ENCODE measurements at places on chromosomes 3 and 15.

GRCh38 chr3:133210656-133211055 lies 172.5 kb downstream of the TMEM108 start:
- no peak overlapping the region for H3K4me3 ChIP-seq
- DNase-seq, result no peak
- H3K27me3 ChIP-seq, result no peaks in the 10 kb centered on the region
- H3K4me1 ChIP-seq, result 0 out of 2 replicates have a peak, but pooled peaks cover 1% of the 10 kb centered on the region
- H3K36me3 ChIP-seq, result no peaks in the 10 kb centered on the region
- H3K27ac ChIP-seq, result no peak overlapping the region

- no peak for DNase-seq
- H3K36me3 ChIP-seq, result no peaks in the 10 kb centered on the region
- H3K4me1 ChIP-seq, result no peaks in the 10 kb centered on the region
These were observed 112.2 kb downstream of the CHL1 start for GRCh38 chr3:308597-309321.

GRCh38 chr15:87123676-87124382 lies 1044.2 kb downstream of the AGBL1 start:
- DNase-seq, result no peak
- H3K4me3 ChIP-seq, result no peak overlapping the region
- H3K27ac ChIP-seq, result no peak overlapping the region
- H3K27me3 ChIP-seq, result no peaks in the 10 kb centered on the region
- 0 out of 2 replicates have a peak, but pooled peaks cover 1% of the 10 kb centered on the region for H3K4me1 ChIP-seq

DNA sequence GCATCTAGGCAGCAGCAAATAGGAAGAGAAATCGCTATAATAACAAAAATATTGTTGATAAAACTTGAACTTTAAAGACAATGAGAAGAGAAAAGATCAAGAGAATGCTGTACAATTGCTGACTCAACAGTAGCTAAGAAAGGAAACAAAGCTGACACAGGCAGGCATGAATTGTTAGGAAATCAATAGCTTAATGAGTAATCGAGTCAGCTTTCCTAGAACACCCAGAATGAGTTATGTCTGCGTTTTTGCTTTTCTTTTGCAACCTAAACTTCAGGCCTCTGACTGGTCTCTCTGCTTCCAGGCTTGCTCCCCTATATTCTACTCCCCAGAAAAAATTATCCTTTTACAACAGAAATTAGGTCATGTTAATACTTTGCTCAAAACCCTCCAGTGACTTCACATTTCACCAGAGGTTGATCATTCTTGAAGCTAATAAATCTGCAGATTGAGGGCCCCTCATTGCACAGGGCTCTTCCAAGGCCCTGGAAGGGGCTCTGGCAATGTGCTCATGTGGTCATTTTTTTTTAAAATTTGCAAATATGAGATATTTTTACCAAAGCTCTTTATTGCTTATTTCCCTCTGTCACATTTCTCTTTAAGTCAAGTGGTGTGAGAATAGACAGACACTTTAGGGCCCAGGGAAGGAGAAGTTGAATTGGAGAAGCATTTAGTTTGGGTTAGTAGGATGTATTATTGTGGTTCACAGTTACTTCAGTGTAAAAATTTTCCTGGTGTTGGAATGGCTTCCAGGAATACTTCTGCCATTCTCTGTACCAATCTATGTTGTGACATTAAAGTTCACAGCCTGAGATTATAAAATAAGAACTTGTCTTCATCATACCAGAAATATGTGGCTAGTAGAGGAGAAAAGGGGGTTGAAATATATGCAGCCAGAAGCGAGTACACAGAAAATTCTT lies 116.3 kb downstream of the TMCO5A start:
- H3K4me3 ChIP-seq, result no peak overlapping the region
- H3K4me1 ChIP-seq, result no peaks in the 10 kb centered on the region
- H3K27me3 ChIP-seq, result no peaks in the 10 kb centered on the region
- H3K27ac ChIP-seq, result no peak overlapping the region
- H3K36me3 ChIP-seq, result no peaks in the 10 kb centered on the region

GRCh38 chr15:85730001-85730820 lies 64.5 kb downstream of the KLHL25 start:
- H3K4me1 ChIP-seq, result no peaks in the 10 kb centered on the region
- H3K36me3 ChIP-seq, result peaks cover 11% of the 10 kb centered on the region
- peak; percentile 52 for DNase-seq
- H3K27me3 ChIP-seq, result no peaks in the 10 kb centered on the region
- no peak overlapping the region for H3K4me3 ChIP-seq
- no peak overlapping the region for H3K27ac ChIP-seq

DNA sequence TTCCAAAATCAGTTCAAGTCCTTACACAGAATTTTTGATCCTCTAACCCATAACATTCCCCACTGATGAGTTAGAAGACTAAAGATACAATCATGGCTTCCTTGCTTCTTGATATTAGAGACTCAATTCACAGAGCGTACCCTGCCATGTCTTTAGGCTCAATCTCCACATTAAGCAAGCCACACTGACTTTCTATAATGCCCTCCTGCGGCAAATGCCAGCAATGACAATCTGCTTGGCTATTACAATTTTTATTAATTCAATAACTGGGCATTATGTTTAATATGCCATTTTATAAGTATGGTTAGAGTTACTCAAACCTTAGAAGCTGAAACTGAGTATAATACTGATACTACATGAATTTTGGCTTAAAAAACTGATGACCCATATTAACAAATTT lies 479.7 kb upstream of the NR2F2 start:
- no peaks in the 10 kb centered on the region for H3K36me3 ChIP-seq
- peaks cover 1% of the 10 kb centered on the region for H3K4me1 ChIP-seq
- H3K4me3 ChIP-seq, result no peak overlapping the region
- H3K27me3 ChIP-seq, result no peaks in the 10 kb centered on the region
- DNase-seq, result no peak

DNA sequence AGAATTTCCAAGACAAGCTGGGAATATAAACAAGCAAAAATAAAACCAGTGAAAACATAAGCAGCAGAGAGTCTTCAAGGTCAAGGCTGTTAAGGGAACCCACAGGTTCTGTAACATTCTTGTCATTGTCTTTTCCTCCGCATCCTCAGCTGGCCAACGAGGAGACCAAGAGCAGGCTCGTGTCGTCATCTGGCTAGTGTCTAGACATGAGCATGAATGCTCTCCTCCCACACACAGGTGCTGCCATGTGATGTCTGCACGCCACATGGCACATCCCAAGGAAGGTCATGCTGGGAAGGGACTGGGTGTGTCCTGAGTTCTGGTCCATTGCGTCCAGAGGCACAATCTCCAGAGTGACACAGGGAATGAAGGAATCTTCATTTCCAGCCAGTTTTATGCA lies 156.2 kb downstream of the POLR2M start:
- H3K4me1 ChIP-seq, result no peaks in the 10 kb centered on the region
- no peaks in the 10 kb centered on the region for H3K27me3 ChIP-seq

DNA sequence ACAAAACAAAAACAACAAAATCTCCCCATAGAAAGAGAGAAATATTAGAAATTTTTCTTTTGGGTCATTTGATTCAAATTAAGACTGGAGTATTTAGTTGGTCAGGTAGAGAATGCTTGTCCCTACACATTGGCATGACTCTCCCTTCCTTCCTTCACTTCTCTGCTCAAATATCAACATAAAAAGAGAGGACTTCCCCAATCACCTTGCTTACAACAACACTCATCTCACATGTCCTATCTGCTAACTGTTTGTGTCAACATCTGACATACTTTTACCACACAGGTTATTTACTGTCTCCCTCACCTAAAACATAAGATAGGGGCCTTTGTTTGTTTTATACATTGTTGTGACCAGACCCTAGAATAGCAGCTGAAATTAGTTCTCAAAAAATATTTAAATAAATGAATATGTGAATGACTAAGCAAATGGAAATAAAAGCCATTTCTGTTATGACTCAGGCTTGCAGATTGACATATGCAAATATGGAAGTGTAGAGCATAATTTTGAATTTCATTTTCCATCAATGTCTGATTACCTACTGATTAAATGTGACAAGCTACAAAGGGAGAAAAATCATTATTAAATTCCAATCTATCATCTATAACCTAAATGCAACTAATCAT lies 304.8 kb downstream of the CTNNB1 start:
- H3K4me1 ChIP-seq, result 0 out of 2 replicates have a peak, but pooled peaks cover 3% of the 10 kb centered on the region
- no peaks in the 10 kb centered on the region for H3K27me3 ChIP-seq
- no peaks in the 10 kb centered on the region for H3K36me3 ChIP-seq
- no peak overlapping the region for H3K27ac ChIP-seq
- DNase-seq, result no peak
- no peak overlapping the region for H3K4me3 ChIP-seq

- no peak overlapping the region for H3K4me3 ChIP-seq
- DNase-seq, result no peak
- no peaks in the 10 kb centered on the region for H3K27me3 ChIP-seq
- H3K27ac ChIP-seq, result no peak overlapping the region
These were observed 12.7 kb downstream of the TGM4 start for GRCh38 chr3:44887101-44887500.

GRCh38 chr3:88150806-88151205 lies 1.0 kb downstream of the C3orf38 start:
- no peak for DNase-seq
- peak overlapping the region; percentile 99 for H3K4me3 ChIP-seq
- peaks cover 4% of the 10 kb centered on the region for H3K36me3 ChIP-seq
- 0 out of 2 replicates have a peak, but pooled peaks cover 1% of the 10 kb centered on the region for H3K4me1 ChIP-seq

DNA sequence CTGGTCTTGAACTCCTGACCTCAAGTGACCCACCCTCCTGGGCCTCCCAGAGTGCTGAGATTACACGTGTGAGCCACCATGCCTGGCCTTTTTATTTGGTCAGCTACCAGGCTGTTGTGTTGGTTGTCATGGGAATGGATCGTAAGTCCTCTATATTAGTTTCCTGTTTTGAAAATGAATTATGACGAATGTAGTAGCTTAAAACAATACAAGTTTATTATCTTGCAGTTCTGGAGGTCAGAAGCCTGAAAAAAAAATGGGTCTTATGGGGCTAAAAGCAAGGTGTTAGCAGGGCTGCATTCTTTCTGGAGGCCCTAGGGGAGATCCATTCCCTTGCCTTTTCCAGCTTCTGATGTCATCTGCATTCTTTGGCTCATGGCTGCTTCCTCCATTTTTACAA lies 25.1 kb upstream of the HERC1 start:
- H3K27ac ChIP-seq, result no peak overlapping the region
- H3K4me1 ChIP-seq, result no peaks in the 10 kb centered on the region
- H3K36me3 ChIP-seq, result no peaks in the 10 kb centered on the region
- DNase-seq, result no peak
- H3K4me3 ChIP-seq, result no peak overlapping the region
- no peaks in the 10 kb centered on the region for H3K27me3 ChIP-seq

DNA sequence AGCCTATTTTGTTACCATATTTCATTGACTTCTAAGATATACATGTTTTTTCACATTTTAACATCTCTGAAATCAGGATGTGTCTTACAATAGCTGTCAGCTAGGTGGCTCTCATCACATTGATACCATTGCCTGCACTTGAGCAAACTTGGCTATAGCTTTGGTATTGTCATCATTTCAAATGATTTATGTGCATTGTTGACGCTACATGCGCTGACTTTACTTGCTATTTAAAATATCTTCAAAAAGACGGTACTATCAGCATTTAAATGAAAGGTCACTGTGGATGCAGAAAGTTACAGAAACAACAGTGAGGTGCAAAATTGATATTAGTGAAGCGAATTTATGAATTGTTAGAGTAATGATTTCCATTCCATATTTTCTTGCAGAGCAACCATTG lies 54.0 kb upstream of the ABHD2 start:
- H3K27me3 ChIP-seq, result no peaks in the 10 kb centered on the region
- H3K36me3 ChIP-seq, result no peaks in the 10 kb centered on the region
- no peaks in the 10 kb centered on the region for H3K4me1 ChIP-seq
- H3K27ac ChIP-seq, result no peak overlapping the region
- H3K4me3 ChIP-seq, result no peak overlapping the region

- no peak overlapping the region for H3K27ac ChIP-seq
- no peaks in the 10 kb centered on the region for H3K4me1 ChIP-seq
These were observed 59.6 kb upstream of the FRMD4B start for GRCh38 chr3:69445498-69445897.

DNA sequence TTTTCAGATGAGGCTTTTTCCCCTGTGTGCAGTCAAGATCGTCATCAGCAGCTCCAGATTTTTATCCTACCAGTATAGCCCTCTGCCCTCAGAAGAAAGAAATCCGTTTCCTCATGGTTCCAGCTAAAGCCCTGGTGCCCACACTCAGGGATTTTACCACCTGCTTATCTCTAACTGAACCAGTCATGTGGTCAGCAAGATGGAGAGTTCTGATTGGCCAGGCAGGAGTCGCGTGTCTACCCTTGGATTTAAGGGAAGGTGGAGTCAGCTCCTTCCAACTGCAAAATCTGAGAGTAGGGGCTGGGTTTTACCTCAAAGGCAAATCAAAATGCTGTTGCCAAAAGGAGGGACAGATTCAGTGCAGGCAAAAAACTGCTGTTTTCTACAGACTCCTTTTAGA lies 135.3 kb downstream of the LRTM1 start:
- H3K4me1 ChIP-seq, result 0 out of 2 replicates have a peak, but pooled peaks cover 1% of the 10 kb centered on the region
- no peaks in the 10 kb centered on the region for H3K36me3 ChIP-seq
- no peak overlapping the region for H3K27ac ChIP-seq
- no peak overlapping the region for H3K4me3 ChIP-seq

DNA sequence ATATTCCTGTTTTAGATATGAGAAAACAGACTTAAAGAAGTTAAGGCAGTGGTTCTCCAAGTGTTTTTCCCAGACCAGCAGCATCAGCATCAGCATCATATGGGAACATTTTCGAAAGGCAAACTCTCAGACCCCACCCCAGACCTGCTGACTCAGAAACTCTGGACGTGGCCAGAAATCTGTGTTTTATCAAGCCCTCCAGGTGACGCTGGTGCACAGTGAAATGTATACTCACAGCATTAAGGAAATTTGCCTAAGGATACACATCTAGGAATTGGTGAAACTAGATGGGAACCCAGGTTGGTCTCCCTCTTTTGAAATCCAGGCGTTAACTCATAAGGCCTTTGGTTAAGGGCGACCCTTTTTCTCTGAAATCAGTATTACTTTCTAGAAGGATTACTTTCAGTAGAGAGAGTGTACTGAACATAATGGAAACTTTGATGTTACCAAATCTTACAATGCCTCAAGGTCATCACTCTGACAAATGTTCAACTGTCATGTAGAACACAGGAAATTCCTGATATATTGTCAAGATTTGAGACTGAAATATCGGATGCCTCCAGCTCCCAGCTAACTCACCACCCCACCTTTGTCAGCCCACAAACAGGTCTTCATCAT lies 910.2 kb downstream of the ROBO1 start:
- H3K27me3 ChIP-seq, result no peaks in the 10 kb centered on the region
- H3K27ac ChIP-seq, result no peak overlapping the region
- no peak for DNase-seq
- no peak overlapping the region for H3K4me3 ChIP-seq
- no peaks in the 10 kb centered on the region for H3K36me3 ChIP-seq
- no peaks in the 10 kb centered on the region for H3K4me1 ChIP-seq

DNA sequence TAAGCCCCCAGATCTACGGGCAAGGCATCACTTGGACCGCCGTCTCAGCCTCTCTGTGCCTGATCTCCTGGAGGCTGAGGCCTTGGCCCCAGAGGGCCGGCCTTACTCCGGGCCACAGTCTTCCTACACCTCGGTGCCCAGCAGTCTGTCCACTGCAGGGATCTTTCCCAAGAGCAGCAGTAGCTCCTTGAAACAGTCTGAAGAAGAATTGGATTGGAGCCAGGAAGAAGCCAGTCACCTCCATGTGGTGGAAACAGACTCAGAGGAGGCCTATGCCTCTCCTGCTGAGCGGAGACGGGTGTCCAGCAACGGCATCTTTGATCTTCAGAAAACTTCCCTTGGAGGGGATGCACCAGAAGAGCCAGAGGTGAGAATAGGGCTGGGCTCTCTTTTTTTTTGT lies 67.0 kb downstream of the MCTP2 start:
- no peak overlapping the region for H3K4me3 ChIP-seq
- no peaks in the 10 kb centered on the region for H3K27me3 ChIP-seq
- DNase-seq, result no peak
